ENCODE measurements at places on chromosomes 2 and 18.

GRCh38 chr18:12305930-12306629, 2.0 kb upstream of the TUBB6 start:
- no peak for DNase-seq

GRCh38 chr2:120105360-120105759, 92.5 kb downstream of the EPB41L5 start:
- DNase-seq: no peak

DNA sequence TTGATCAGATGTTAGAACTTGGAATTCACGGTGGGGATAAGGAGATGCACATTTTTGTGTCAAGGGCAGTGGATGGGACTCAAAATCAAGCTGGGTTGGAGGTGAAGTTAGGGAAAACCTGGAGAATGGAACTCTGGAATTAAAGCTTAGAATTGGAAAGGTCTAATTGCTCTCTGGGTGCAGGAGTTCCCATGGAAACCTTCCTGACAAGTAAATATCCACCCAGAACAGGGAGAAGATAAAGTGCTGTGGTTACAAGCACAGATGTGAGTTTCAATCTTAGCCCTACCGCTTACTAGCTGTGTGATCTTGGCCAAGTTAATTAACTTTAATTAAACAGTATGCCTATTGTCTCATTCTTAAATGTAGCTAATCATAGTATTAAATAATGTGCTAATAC, 71.3 kb upstream of the TCF7L1 start:
- DNase-seq: no peak

- no peak for DNase-seq
These were observed 1.4 kb upstream of the ZFP36L2 start for GRCh38 chr2:43227830-43228281.

DNA sequence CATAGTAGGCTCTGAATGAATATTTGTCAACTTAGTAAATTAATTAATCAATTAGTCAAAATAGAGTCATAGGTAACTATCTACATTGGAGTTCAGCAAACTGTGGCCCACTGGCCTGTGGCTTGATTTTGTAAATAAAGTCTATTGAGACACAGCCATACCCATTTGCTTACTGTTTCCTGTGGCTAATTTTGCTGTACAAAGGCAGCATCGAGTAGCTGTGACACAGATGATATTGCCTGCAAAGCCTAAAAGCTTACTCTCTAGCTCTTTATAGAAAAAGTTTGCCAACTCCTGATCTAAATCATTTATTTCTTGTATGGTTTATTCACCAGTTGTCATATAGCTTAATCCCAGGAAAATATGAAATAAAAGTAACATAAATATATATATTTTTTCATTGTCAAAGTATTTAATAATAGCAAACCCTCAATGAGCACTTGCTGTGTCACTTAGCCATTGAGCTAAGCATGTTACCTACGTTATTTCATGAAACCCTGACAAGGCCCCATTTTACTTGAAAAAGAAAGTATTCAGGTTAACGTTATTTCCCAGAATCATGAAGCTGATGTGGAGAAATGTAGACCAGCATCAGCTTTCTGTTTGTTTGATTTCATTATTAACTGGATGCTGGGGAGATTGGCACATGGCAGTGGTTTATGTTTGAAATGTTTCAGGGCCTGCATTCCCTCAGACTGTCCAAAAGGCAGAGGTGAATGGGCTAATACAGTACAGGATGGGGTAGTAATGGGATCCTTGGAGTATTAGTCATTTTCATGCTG, 69.6 kb downstream of the ICOS start:
- DNase-seq: no peak

Measured in activated T-helper 9 cell treated with anti-CD3 and anti-CD28 coated beads, Interleukin-2, amount 50 U/mL, for 16 hours (primary cell).